Activated CD4-positive, alpha-beta memory T cell treated with anti-CD3 and anti-CD28 coated beads for 36 hours (primary cell): ENCODE measurements at places on chromosomes 5 and 9. TPM values are rescaled to one million over a fixed set of nuclear protein-coding genes. Genes with fewer than 3 reads are reported as not detected.

DNA sequence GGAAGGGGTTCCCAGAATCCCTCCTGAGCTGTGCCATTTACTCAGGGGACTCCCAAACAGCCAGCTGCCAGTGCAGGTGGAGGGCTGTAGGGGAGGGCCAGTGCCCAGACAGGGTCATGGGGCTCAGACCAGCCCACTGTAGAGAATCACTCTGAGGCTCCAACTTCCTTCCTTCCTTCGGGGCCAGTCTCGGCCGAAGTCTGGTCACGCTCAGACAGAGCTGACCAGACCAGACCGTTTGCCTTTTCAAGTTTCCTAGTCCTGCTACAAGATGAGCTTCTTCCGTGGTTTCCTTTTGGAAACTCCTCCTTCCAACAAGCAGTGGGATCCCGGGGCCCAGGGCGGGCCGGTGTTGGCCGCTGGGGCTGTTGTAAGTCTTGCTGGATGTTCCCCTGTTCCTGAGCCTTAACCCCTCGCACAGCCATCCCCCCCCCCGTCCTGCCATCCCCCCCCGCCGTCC lies 52.6 kb downstream of the SAR1B start:
- H3K27me3 ChIP-seq, result no peaks in the 10 kb centered on the region
- H3K36me3 ChIP-seq, result peaks cover 27% of the 10 kb centered on the region
- H3K4me3 ChIP-seq, result no peak overlapping the region
- DNase-seq, result no peak
- H3K4me1 ChIP-seq, result peaks cover 8% of the 10 kb centered on the region

GRCh38 chr5:134101686-134102439 lies 12.6 kb upstream of the TCF7 start:
- H3K36me3 ChIP-seq, result no peaks in the 10 kb centered on the region
- H3K27ac ChIP-seq, result no peak overlapping the region
- DNase-seq, result peak; percentile 83
- peak overlapping the region; percentile 29 for H3K4me3 ChIP-seq
- H3K4me1 ChIP-seq, result peaks cover 82% of the 10 kb centered on the region
- no peaks in the 10 kb centered on the region for H3K27me3 ChIP-seq

The MSX2 gene
- total RNA-seq, result not detected

The CDX1 gene
- not detected for total RNA-seq

GRCh38 chr5:98594098-98594497 lies 179.4 kb upstream of the RGMB start:
- H3K27me3 ChIP-seq, result peaks cover 2% of the 10 kb centered on the region
- no peaks in the 10 kb centered on the region for H3K4me1 ChIP-seq
- no peak for DNase-seq
- no peak overlapping the region for H3K4me3 ChIP-seq

DNA sequence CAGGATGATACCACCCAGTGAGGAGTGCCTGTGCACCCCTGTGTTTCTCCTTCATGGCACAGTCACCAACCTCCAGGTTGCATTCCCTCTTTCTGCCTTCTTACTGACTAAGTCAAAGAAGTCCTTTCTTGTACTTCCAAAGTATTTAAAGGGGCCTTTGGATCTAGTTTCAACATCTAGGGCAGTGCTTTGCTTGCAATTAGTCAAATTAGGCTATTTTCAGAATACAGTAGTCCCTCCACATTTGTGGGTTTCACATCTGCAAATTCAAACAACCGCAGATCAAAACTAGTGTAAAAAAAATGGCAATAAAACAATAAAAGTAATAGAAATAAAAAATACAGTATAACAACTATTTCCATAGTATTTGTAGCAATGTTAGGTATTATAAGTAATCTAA lies 333.9 kb upstream of the SEMA6A start:
- H3K27me3 ChIP-seq, result peaks cover 1% of the 10 kb centered on the region
- no peaks in the 10 kb centered on the region for H3K4me1 ChIP-seq
- no peak overlapping the region for H3K4me3 ChIP-seq
- no peak overlapping the region for H3K27ac ChIP-seq
- no peaks in the 10 kb centered on the region for H3K36me3 ChIP-seq

GRCh38 chr5:113405530-113405929 lies 29.3 kb downstream of the TSSK1B start:
- no peaks in the 10 kb centered on the region for H3K27me3 ChIP-seq
- H3K36me3 ChIP-seq, result no peaks in the 10 kb centered on the region
- H3K4me3 ChIP-seq, result no peak overlapping the region
- H3K27ac ChIP-seq, result no peak overlapping the region

GRCh38 chr9:131262327-131263032 lies 13.8 kb downstream of the FAM78A start:
- no peaks in the 10 kb centered on the region for H3K27me3 ChIP-seq
- peak overlapping the region; percentile 79 for H3K27ac ChIP-seq
- H3K4me1 ChIP-seq, result peaks cover 57% of the 10 kb centered on the region
- no peak overlapping the region for H3K4me3 ChIP-seq

DNA sequence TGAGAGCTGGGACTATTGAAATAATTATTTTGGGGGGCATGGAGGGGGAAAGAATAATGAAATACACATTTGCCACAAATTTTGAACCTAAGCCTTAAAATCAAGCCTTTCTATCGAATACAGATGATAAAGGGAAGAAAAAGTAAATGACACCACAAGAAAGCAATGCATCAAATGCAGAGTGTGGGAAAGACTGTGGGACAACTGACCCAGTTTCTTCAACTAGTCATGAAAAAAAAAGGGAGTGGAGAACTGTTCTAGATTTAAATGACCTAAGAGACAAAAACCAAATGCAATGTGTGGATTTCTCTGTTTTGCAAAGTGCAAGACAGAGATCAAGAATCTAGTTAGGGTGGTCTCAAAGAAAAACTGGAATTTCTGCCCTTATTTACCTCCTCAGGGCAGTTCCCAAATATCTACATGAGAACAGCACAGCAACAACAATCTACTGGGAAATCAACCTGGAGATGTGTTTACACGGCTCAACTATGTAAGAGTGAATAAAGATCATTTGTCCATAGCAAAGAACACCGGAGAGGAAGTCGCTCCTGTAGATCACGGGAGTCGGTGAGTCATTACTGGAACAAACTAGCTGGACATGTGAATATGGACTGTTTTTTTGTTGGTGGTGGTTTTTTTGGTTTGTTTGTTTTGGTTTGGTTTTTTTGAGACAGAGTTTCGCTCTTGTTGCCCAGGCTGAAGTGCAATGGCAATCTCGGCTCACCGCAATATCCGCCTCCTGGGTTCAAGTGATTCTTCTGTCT lies 145.9 kb downstream of the DROSHA start:
- no peaks in the 10 kb centered on the region for H3K4me1 ChIP-seq
- peaks cover 10% of the 10 kb centered on the region for H3K27me3 ChIP-seq
- no peak overlapping the region for H3K27ac ChIP-seq

- H3K4me1 ChIP-seq, result no peaks in the 10 kb centered on the region
- H3K27ac ChIP-seq, result no peak overlapping the region
- no peaks in the 10 kb centered on the region for H3K27me3 ChIP-seq
- H3K4me3 ChIP-seq, result no peak overlapping the region
- H3K36me3 ChIP-seq, result peaks cover 1% of the 10 kb centered on the region
Observed at GRCh38 chr9:92385001-92385400, 19.4 kb downstream of the OGN start.
